ENCODE measurements at places on chromosomes 1 and 21.

DNA sequence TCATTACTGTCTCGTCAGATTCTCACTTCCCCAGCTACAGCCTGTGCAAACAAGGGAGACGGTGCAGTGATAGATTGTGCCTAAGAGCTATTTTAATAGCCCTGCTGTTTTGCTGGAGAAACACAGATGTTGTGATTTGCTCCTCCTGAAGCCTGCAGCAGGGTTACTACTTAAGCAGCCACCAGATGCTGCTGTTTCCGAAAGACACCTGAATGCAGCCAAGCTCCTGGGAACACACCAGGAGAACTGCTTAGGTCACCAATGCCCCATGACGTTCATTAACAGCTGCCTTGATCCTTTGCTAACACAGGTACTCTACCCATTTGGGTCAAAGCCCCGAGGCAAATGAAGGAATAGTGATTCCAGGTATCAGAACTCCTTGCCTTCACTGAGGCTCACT lies 411.8 kb upstream of the DAB1 start:
- no peak for DNase-seq

DNA sequence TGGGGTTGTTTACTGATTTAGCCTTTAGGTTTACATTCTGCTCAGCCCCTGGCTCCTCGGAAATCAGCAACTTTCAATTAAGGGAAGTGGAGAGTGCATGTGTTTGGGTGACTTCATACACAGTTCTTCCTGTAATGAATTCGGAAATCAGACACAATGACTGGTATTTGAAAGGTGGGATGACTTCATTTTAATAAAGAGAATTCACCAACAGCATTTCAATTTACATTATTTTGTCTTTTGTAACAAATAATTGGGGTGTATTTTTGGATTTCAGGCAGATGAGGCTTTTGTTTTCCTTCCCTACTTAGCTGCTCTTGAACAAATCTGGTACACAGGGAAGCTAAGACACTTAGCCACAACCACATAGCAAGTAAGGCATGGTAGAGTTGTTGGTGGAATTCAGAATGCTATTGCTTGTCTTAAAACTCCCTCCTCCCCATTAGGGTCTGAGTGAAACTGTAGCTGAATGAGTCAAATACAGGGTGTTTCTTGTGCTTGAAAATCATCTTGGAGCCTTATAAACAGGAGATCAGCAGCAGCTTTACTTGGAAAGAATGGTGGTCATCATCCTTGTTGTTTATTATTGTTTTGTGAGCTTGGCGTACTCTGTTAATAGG lies 917 bp downstream of the STX12 start:
- DNase-seq, result no peak

GRCh38 chr1:192904438-192904895 lies 95.6 kb downstream of the RGS2 start:
- DNase-seq, result no peak

- no peak for DNase-seq
These were observed 20.8 kb upstream of the TLCD4 start for GRCh38 chr1:95096218-95096841.

DNA sequence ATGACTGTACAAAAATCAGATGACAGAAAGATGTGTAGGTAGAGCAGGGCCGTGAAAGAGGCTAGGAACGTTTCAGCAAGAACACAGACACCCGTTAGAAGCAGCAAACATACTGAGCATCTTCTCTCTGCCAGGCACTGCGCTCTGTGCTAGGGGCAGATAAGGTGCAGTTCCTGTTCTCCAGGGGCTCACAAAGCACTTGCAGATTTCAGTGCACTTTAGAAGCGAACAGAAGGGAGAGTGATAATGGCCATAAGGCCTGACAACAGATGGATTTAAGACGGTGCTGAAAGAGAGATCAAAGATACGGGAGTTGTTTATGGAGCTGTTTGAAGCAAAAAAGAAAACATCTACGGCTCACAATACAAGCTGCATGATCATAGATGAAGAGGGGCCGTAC lies 200.3 kb upstream of the FOXD3 start:
- DNase-seq, result no peak

DNA sequence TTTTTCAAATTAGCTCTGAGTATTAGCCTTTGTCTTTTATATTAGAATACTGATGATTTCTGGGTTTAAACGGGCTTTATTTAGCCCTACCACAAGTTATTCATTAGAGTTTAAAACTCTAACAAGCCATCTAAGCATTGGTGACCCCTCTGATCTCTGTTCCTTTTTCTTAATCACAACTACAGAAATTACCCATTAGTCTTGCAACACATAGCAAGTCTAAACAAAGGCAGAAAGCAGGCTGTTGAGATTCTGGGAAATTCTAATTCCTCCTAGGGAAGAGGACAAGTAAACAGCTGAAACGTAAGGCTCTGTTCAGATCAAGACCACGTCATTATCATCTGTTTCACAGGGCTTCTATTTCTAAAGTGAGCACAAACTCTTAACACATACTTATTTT lies 491.2 kb upstream of the ZRANB2 start:
- DNase-seq, result no peak

GRCh38 chr1:44549510-44549909 lies 124.8 kb downstream of the TMEM53 start:
- no peak for DNase-seq

- DNase-seq, result no peak
These were observed 17.6 kb downstream of the NFASC start for GRCh38 chr1:204888294-204888693.

GRCh38 chr1:34292472-34292871 lies 115.8 kb downstream of the C1orf94 start:
- no peak for DNase-seq

Measured in stimulated activated CD4-positive, alpha-beta T cell treated with anti-CD3 and anti-CD28 coated beads, TNF-alpha, amount 100 ng/mL, for 1 hour (primary cell).